Fibroblast of skin of right quadriceps (primary cell): ENCODE measurements at places on chromosomes 1 and 21.

DNA sequence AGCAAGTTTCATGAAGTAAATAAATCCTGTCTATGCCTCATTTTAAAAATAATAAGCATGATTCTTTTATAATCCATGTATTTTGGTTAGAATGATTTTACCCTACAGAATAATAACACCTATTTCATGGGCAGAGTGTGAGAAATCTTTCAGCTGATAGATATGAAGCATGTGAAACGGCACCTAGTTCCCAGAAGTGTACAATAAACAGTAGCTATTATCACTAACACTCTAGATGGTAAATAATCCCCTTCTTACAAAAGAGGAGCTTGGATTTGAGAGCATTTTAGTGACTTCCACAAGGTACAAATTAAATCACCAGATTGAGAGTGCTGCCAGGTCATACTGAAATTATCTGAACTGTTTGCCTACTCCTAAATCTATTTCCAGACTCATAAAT, 95.3 kb upstream of the NRIP1 start:
- no peak for DNase-seq

- DNase-seq: peak; percentile 22
These were observed 235.2 kb downstream of the KCNT2 start for GRCh38 chr1:196372896-196373536.

GRCh38 chr1:206751891-206752290, 18.7 kb upstream of the IL19 start:
- no peak for DNase-seq

GRCh38 chr1:2504949-2505272, 21.5 kb downstream of the PANK4 start:
- no peak for DNase-seq

DNA sequence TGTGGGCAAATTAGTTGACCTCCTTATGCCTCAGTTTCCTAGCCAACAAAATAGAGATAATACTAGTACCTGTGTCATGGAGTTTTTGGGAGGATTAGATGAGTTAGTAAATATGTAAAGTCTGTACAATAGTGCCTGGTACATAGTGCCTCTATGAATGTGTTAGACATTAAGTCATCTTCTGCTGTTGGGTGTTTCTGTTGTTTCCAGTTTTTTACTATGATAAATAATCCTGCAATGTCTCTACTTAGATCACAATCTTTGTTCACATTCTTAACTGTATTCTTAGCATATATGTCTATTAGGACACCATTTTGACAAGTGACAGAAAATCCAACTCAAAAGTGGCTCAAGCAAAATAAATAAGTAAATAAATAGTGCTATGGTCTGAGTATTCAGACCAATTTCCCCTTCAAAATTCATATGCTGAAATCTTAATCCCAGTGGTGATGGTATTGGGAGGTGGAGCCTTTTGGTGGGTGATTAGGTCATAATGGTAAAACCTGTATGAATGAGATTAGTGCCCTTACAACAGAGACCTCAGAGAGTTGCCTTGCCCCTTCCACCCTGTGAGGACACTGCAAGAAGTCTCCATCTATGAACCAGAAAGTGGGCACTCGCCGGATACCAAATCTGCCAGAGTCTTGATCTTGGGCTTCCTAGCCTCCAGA, 84.3 kb downstream of the DIRAS3 start:
- DNase-seq: no peak

GRCh38 chr1:94532077-94532476, 9.5 kb downstream of the F3 start:
- DNase-seq: no peak

GRCh38 chr1:202692959-202693555, 17.2 kb downstream of the SYT2 start:
- peak; percentile 62 for DNase-seq

GRCh38 chr1:28412731-28413130, 43.2 kb downstream of the PHACTR4 start:
- DNase-seq: peak; percentile 10

- DNase-seq: peak; percentile 99
These were observed 73.3 kb downstream of the HSF2BP start for GRCh38 chr21:43585924-43586413.

DNA sequence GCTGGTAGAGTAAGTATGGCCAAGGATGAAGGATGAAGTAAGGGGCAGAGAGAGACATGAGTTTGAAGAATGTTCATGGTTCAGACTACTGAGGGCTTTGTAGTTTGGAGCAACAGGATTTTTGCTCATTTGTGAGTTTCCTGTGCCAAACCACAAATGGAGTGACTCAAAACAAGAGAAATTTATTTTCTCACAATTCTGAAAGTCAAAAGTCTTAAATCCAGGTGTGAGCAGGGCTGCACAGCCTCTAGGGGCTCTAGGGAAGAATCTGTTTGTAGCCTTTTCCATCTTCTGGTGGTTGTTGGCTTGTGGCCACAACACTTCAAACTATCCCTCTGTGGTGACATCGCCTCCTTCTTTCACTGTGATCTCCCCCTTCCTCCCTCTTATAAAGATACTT, 58.9 kb downstream of the RHOU start:
- DNase-seq: peak; percentile 61

DNA sequence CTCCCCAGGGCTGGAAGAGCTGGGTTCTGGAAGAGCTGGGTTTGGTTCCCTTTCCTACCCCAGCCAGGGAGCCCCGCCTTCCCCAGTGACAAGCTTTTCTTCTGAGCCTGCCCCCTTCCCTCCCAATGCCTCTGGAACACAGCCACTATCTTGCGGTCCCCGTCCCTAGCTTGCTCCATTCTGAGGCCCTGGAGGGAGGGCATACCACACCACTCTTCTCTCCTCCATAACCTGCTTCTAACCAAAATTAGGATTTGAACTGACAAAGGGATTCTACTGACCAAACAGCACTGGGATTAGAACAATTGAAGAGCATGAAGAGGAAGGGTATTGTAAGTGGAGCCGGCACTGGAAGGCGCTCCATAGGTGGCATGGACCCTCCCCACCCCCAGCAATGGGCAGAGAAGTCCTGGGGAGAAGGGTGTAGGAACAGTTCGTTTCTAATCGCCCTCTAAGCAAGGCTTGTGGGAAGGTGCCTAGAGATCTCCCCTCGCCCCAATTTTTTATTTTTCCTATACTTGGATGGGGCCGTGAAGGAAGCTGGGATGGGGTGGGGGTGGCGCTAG, 690 bp downstream of the C1orf216 start:
- DNase-seq: peak; percentile 75

DNA sequence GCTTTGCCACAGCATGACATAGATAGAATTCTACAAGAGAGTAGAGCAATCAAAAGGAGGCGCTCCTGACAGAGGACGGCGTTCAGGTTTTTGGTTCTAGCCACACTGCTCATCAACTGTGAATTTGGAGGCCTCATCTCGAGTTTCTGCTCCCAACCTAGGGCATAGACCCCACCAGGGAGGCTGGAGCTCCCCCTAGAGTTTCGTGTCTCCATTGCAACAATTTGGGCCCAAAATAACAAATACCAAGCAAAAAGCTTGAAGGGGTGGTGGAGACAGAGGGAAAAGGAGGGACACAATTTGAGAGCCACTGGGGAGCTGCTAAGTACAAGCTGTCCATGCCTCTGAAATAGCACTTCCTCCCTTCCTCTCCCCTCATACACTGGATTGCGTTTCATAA, 297.0 kb downstream of the GPATCH2 start:
- peak; percentile 15 for DNase-seq

GRCh38 chr1:59976194-59977074, 49.9 kb upstream of the CYP2J2 start:
- peak; percentile 54 for DNase-seq
